Regular cardiac myocyte (primary cell): ENCODE measurements at places on chromosomes 1 and 21. TPM values are rescaled to one million over a fixed set of nuclear protein-coding genes. Genes with fewer than 3 reads are reported as not detected.

CA6 gene
- not detected in 2 replicates for total RNA-seq

NPR1 gene
- total RNA-seq = 0.19 and 0.85 TPM in 2 replicates

CFAP74 gene
- total RNA-seq = not detected in 2 replicates

AMY2A gene
- total RNA-seq = not detected in 2 replicates

LAMB3 gene
- 3.5 and 11.3 TPM in 2 replicates for total RNA-seq

OR2G6 gene
- total RNA-seq = not detected in 2 replicates

SLC30A10 gene
- not detected in 2 replicates for total RNA-seq

NPHS2 gene
- total RNA-seq = not detected in 2 replicates

GJA8 gene
- total RNA-seq = not detected in 2 replicates
